ENCODE measurements at places on chromosomes 16 and 17.

DNA sequence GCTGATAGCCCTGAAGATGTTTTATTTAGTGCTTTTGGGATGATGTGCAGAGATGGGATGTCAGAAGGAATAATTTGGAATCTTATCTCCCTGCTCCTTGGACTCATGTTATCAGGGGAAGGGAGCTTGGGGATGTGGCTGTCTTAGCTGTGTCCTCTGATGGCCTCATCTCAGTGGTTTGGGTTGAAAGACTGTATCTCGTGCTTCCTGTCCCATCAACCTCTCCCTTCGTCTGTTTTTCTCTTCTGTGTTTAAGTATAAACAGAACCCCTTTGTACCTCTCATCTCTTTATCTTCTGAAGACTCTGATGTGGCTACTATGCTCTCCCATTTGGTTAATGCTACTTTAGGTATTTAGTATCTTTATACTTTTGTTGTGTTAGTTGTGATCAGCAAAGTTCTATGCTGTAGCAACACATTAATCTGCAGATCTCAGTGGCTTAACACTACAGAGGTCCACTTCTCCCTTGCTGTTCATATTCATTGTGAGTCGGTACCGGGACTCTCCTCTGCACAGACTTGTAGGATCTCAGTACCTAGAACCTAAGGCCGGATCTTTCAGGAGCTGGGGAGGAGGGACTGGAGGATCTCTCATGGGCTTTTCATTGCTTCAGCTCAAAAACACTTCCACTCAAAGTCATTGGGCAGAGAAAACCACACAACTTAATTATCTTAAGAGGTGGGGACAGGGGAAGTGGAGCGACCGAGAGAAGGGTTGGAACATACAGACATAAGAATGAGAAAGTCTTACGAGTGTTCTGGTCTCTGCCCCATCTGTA is 28.8 kb downstream of the PRKCA start:
- no peak for DNase-seq

DNA sequence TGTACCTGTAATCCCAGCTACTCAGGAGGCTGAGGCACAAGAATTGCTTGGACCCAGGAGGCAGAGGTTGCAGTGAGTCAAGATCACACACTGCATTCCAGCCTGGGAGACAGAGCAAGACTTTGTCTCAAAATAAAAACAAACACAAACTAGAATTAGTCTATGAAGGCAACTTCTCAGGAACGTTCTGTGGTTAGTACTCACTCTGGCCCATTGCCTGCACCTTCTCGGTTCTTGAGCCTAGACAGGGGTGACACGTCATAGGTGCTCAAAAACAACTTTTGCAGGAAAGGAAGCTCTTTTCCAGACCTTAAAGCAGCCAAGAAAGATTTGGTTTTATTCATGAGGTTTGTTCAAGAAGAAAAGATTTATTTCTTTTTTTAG is 22.3 kb upstream of the CNOT1 start:
- DNase-seq: no peak

GRCh38 chr16:88487920-88488851 is 35.1 kb downstream of the ZFPM1 start:
- no peak for DNase-seq

GRCh38 chr17:3658784-3659449 is 9.5 kb downstream of the TAX1BP3 start:
- DNase-seq: no peak

DNA sequence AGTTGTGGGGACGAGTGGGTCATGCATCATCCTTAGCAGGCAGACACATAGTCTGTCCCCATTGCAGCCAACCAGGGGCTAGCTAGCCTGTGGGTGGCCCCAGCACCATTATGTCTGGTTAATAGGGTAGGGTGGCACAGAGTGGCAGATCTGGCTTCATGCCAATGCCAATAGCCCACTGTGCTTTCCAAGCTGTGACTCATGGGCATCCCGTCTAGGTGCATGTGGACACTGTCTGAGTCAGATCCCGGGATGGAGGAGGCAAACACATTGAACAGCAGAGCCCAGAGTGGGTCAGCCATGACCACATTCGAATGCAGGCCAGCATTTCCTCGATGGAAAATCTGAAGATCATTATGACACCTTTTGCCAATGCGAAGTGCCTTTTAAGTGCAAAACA is 2.5 kb downstream of the HS3ST2 start:
- DNase-seq: no peak

DNA sequence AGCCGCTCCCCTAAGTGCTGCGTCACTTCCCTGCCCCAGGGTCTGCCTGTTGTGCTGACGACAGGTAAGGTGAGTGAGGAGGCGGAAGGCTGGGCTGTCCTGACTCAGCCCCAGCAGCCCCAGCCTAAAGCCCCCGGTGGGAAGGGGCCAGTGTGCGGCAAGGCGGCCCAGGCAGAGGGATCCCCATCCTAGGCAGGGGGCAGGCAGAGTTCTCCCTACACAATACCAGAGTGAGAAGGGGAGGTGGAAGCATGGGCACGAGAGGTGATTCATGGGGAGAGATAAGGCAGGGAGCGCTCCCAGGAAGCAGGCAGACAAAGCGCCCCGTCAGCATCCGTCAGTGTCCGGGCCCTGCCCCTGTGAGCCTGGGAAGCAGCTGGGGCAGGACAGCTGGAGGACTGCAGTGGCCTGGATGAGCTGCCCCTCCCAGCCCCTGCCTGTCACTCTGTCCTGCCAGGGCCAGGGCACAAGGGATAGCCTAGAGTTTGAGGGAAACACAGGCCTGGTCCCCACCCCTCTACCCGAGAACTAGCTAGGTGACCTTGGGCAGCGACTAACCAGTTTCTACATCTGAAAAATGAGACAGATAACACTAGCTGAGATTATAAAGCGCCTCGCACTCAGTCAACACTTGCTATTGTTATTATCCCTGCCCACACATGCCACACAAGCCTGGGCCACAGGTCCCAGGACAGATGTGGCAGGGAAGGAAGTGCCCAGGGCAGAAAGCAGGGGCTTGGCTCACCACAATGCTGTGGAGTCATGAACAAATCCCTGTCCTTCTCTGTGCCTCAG is 3.8 kb downstream of the FAM83G start:
- DNase-seq: no peak

DNA sequence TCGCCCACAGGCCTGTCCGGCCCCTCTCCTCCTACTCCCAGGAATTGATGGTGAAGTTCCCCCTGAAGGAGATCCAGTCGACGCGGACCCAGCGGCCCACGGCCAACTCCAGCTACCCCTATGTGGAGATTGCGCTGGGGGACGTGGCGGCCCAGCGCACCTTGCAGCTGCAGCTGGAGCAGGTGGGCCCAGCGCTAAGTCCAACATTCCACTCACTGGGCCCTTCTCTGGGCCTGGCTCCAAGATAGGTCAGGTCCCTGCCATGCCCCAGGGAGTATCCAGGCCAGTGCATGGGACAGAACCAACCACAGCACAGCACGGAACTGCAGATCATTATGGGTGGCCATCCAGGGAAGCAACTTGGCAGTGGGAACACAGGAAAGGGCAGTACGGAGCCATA is 9.9 kb upstream of the ALKBH5 start:
- no peak for DNase-seq

- no peak for DNase-seq
These were observed 114.6 kb downstream of the PITPNC1 start for GRCh38 chr17:67491681-67492024.

DNA sequence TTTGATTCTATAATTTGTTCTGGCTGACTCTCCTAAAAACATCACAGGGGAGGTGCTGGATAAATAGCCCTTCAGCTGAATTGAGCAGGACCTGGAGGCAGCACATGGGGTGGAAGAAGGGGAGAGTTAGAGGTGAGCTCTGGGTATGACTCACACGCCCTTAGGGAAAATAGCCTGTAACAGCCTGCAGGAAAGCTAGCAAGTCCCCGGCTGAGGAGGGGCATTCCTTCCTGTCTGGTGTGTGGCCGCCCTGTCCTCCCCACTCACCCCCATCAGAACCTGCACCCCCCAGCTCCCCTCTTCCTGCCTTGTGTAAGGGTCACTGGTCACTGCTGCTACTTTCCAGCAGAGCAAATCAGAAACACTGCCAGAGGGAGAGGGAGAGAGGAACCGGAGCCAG is 187.4 kb downstream of the C16orf95 start:
- peak; percentile 17 for DNase-seq

- DNase-seq: no peak
These were observed 47.1 kb upstream of the YPEL2 start for GRCh38 chr17:59284317-59284716.

- DNase-seq: no peak
These were observed 23.9 kb upstream of the FASN start for GRCh38 chr17:82121660-82122629.

DNA sequence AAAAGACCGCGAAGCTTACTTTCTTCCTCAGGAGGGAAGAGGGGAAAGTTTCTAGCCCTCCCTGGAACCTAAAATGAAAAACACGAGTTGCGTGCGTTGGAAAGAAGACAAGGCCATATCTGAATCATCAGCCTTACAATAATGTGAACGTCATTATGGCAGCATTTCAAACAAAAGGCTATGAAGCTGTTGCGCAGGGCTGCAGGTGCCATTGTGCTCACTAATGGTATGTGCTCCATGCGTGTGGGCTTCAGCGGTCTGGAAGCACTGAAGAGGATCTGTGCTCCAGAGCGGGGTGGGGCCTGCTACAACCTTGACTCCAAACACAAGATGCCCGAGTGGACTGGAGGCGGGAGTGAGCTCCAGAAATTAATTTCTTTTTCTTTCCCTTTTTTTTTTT is 12.1 kb upstream of the CYB5B start:
- DNase-seq: no peak

DNA sequence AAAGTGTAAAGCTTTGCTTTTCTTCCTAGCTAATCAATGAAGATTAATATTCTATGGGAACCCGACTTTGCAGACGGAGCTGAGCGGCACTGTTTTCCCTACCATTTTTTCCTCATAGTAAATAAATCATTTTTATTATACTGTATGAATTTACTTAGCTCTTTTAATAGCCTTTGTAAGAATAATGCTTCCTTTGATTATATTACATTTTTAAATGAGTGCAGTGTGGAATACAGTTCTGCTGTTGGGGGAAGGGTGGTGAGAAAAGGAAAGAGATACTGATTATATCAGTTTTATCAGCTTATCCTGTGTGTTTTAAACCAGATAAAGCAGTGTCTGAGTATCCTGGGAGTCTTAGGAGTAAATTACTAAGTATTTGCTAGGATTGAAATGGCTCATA is 221.4 kb upstream of the RBFOX1 start:
- DNase-seq: no peak

GRCh38 chr16:47196457-47196856 is 52.7 kb upstream of the NETO2 start:
- DNase-seq: no peak

- DNase-seq: peak; percentile 93
These were observed at the start of gene FKBP10 for GRCh38 chr17:41812381-41813151. Gene FKBP10 (plus strand): TSS chr17:41813004. CDS start chr17:41813035, 31 bp downstream.

DNA sequence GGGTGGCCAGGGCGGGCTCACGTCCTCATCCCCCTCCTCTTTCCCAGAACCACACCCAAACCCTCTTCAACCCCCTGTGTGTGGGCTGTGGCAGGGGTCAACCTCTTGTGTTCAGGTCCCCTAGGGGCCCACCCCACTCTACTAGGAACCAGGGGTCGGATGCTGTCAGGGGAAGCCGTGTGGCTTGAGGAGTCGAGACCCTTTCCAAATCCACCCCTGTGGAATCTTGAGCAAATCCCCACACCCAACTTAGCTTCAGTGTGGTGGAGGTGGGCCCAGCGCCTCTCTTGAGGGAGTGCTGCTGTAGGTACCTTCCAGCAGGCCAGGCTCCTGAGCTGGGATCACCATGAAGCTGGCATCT is 121.5 kb downstream of the MRM1 start:
- no peak for DNase-seq

GRCh38 chr17:43702637-43703036 is 40.9 kb upstream of the MEOX1 start:
- DNase-seq: no peak

GRCh38 chr16:61590577-61590976 is 445.7 kb downstream of the CDH8 start:
- DNase-seq: no peak

DNA sequence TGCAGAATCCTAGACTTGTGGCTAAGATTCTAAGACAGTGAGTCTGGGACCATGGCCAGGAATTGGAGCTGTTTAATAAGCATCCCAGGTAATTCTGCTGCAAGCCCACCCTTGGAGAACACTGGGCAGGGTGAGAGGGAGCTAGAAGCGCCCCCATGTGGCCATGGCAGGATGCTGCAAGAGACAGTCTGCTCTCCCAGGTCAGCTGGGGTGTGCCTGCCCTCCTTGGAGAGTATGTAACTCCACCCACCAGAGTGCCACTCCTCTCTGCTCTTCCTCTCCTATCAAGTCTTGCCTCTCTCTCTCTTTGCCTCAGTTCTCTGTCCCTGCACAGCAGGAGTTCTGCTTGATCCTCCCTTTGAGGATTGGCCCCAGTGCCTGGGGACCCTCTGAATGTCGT is 14.9 kb downstream of the RCVRN start:
- DNase-seq: no peak

GRCh38 chr16:10579575-10579964 is 828 bp downstream of the EMP2 start:
- no peak for DNase-seq

GRCh38 chr16:85891033-85891775 is 7.8 kb upstream of the IRF8 start:
- no peak for DNase-seq

GRCh38 chr16:14539156-14539555 is 90.9 kb downstream of the PARN start:
- peak; percentile 10 for DNase-seq
